ENCODE measurements at places on chromosomes 6 and 20. TPM values are rescaled to one million over a fixed set of nuclear protein-coding genes. Genes with fewer than 3 reads are reported as not detected.

DNA sequence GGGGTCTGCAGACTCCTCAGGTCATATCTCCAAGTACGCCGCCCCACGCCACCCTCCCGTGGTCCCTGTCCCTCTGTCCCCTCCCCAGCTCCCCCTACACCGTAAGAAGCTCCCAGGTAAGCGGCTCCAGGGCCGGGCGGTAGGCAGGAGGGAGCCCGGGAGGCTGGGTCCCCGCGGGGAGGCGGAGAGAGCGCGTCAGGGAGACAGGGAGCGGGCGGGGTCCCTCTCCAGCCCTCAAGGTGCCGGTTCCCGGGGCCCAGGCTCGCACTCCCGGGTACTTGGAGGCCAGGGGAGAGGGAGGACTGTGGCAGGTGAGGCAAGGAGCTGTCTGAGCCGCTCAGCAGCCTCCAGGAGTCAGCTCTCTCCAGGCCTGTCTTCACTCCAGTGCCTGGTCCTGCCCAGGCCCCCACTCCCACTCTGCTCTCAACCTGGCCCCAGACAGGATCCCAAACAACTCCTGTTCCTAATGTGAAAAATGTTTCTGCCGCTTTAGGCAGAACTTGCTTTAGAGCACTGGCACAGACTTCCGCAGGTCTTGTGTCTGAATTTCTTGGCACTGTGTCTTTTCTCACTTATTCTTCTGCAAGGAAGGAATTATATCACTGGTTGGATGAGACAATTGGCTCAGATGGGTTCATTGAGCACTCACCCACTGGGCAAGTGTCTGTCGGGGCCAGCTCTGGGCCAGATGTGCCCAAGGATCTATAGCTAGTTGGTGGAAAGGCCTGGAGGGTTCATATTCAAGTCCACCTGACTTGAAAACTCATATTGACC is 36.6 kb downstream of the HLA-G start:
- no peak for DNase-seq

DNA sequence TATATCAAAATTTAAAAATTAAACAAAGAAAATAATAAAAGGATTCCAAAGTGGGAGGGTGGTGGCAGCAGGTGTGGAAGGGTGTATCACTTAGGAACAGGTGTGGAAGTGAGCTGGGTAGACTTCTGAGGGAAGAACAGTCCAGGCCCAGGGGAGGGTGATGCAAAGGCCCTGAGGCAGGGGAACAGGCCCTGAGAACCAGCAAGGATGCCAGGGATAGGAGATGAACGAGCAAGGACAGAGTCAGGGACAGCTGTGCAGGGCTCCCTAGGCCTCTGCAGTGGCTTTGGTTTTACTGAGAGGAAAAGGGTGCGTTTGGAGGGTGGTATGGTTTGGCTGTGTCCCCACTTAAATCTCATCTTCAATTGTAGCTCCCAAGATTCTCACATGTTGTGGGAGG is 9.4 kb upstream of the RAET1E start:
- DNase-seq, result no peak

GRCh38 chr6:40532349-40533000 is 54.7 kb downstream of the LRFN2 start:
- no peak for DNase-seq

- DNase-seq, result no peak
Observed at GRCh38 chr6:117008618-117009017, 131.6 kb downstream of the RFX6 start.

DNA sequence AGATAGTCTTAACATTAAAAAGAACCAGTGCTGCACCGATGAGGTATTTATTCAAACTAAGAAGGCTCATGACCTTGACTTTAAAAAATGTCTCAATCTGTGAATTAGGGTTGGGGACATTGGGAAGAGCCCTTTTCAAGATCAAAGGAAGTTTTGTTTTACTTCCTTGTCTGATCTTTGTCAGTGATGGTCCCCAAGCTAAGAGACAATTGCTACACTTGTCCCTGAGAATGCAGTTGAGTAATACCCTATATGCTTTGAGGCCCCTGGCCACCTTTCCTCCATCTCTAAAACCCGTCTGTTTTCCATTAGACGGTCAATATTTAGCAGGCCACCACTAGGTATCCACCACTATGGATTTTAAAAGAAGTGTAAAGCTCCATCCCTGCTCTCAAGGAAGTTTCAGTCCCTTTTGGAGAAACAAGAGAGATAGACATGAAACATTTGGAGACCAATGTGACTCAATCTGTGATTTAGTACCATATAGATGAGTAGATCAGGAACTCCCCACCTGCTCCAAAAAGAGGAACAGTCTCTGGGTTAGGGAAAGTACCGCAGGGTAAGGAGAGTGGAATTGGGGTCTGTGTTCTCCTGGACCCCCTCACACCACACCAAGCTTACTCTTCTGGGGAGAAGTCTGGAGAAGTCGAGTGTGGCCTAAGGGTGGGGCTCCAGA is 99.1 kb upstream of the ISM1 start:
- DNase-seq, result no peak

DNA sequence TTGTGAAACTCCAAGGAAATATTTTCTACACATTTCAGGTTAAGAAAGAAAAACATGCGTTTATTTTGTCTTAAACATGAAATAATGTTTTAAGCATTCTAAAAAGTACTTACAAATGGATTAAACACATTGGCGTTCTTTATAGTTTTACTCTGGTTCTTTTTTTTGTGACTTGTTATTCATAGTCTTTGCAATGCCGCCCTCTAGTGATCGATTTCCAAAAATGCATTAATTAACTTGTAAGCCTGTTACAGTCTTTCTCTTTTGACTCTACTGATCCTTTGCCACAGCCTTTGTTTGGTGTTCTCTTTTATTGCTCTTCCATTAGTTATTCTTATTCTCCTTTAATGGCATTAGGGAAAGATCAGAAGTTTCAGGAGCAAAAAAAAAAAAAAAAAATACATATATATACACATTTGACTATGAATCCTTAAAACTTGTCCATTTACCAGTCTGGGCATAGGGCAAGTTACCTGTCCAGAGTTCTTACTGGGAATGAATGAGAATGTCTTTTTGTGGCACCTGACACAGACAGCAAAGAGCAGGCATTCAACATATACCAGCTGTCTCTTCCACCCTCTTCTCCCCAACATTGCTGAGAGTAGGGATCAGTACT is 59.9 kb downstream of the MACROD2 start:
- no peak for DNase-seq

- DNase-seq, result no peak
Observed at GRCh38 chr20:14407336-14407735, 69.9 kb upstream of the FLRT3 start.

GRCh38 chr20:31908424-31908823 is 38.0 kb downstream of the TTLL9 start:
- no peak for DNase-seq

GRCh38 chr6:47478233-47479139 is 897 bp downstream of the CD2AP start:
- no peak for DNase-seq

- DNase-seq, result no peak
Observed at GRCh38 chr20:137668-138490, 4.5 kb upstream of the DEFB126 start.

GRCh38 chr6:22205266-22205665 is 91.6 kb downstream of the PRL start:
- no peak for DNase-seq

DNA sequence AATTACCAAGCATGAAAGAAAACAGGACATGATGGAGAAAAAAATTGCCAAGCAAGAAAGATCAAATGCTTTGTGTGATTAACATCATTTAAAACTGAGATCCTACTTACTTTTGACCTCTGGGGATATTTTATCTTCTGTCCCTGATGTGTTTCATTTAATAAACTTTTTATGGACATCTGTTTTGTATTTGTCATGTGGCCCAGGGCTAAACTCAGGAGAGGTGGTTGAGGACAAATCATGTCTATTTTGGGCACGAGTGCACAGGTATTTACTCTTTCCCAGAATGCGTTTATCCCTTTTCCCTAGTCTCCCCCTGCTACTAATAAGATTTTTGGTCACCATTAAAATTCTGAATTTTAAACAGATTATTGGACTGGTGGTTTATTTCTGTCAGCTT is 128.2 kb downstream of the NCOA3 start:
- DNase-seq, result no peak

GRCh38 chr6:169363590-169363989 is 109.9 kb upstream of the THBS2 start:
- DNase-seq, result no peak

DNA sequence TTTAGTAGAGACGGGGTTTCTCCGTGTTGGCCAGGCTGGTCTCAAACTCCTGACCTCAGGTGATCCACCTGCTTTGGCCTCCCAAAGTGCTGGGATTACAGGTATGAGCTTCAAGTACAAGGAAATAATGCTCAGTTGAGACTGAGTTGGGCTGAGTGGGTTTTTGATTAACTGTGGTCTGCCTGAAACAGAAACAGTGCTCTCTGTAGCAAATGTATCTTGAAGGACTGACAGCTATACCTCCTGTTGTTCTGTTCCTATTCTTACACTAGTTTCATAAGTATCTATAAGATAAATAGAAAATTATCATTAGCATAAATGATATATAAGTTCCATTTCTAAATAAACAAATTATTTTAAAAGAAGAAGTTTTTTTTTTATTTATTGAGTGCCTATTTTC is 142.8 kb upstream of the PTPRK start:
- no peak for DNase-seq

DNA sequence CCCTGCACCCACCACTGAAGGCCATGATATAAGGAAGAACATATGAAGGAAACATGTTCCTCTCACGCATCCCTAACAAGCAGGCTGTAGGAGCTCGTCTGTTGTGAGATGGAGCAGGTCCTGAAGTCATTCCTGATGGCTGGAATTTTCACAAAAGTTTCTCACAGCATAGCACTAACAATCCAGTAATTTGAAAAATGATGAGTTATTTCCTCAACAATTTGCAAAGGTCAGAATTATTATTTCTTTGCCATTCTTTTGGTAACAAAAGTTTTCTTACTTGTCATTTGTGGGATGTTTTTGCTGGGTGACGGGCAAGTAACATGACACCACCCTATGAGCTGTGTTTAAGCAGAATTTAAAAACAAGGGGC is 27.6 kb upstream of the FRMD1 start:
- DNase-seq, result no peak

- DNase-seq, result no peak
Observed at GRCh38 chr20:49656304-49656703, 57.4 kb downstream of the B4GALT5 start.

Gene PBOV1
- not detected for total RNA-seq

Gene KIF25
- not detected for total RNA-seq

Gene B3GALT4
- 1.8 TPM for total RNA-seq

Gene HDGFL1
- total RNA-seq, result not detected

Gene CDH26
- 0.44 TPM for total RNA-seq

Gene FUT9
- not detected for total RNA-seq

Gene CST7
- 1.0 TPM for total RNA-seq

Gene AP5S1
- 12.0 TPM for total RNA-seq

Gene SAMD10
- 0.54 TPM for total RNA-seq

Data from psoas muscle (tissue), 8 donors.